ENCODE measurements at places on chromosomes 3 and 15.

GRCh38 chr3:176378789-176379188 is 818.5 kb downstream of the TBL1XR1 start:
- no peak for DNase-seq

GRCh38 chr15:82003916-82004315 is 41.9 kb downstream of the MEX3B start:
- no peak for DNase-seq

DNA sequence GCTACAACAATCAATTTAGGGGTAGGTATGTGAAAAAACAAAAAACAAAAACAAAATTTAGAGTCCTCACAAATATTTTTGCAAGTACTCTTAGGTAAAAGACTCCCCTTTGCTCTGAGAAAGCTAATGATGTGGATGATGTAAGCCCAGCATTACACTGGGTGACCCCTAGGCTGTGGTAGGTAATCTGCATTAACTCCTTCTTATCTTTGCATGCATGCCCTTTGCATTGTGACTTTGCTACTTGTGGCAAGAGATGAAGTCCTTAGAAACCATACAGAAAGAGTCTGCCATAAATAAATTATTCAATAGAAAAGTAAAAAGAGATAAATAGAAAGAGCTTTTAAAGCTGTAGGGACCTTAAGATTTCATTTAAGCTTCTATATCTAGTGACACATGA is 159.7 kb upstream of the MBNL1 start:
- no peak for DNase-seq

DNA sequence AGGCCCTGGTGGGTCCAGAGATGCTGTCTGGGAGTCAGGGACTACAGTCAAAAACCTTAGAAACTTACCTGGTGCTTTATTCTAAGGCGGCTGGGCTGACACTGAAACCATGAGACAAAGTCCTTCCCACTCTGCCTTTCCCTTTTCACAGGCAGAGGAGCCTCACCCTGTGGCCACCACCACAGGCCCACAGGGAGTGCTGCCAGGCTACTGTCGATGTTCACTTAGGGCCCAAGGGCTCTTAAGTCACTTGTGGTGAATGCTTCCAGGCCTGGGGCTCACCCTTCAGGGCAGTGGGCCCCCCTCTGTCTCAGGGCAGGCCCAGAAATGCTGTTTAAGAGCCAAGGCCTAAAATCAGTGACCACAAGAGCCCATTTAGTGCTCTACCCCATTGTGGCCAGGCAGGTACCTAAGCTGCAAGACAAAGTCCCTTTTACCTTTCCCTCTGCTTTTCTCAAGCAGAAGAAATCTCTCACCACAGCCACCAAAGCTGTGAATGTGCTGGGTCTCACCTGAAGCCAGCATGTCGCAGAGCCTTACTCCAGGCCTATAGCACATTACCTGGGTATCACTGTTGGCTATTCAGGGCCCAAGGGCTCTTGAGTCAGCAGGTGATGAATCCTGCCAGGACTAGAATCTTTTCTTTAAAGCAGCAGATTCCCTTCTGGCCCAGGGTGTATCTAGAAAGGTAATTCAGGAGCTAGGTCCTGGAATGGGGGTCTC is 39.5 kb upstream of the GOLGA6B start:
- peak; percentile 12 for DNase-seq

- DNase-seq, result no peak
Observed at GRCh38 chr3:145628211-145628610, 532.8 kb downstream of the PLOD2 start.

- no peak for DNase-seq
Observed at GRCh38 chr3:71195492-71195891, 388.0 kb downstream of the FOXP1 start.

DNA sequence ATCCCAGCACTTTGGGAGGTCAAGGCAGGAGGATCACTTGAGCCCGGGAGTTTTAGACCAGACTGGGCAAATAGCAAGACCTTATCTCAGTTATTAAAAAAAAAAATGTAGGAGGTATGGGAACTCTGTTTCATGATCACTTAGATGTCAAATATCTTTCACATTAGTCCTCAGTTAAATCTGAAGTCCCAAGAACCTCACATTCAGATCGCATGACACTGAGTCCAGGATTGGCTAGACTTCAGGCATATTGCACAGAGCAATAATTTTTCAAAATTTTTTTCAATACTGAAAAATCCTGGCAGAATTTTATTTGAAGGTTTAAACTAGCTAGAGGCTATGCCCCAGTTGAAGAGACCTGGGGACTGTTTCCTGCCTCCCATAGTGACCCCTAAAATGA is 56.3 kb upstream of the ZNF148 start:
- DNase-seq, result no peak

DNA sequence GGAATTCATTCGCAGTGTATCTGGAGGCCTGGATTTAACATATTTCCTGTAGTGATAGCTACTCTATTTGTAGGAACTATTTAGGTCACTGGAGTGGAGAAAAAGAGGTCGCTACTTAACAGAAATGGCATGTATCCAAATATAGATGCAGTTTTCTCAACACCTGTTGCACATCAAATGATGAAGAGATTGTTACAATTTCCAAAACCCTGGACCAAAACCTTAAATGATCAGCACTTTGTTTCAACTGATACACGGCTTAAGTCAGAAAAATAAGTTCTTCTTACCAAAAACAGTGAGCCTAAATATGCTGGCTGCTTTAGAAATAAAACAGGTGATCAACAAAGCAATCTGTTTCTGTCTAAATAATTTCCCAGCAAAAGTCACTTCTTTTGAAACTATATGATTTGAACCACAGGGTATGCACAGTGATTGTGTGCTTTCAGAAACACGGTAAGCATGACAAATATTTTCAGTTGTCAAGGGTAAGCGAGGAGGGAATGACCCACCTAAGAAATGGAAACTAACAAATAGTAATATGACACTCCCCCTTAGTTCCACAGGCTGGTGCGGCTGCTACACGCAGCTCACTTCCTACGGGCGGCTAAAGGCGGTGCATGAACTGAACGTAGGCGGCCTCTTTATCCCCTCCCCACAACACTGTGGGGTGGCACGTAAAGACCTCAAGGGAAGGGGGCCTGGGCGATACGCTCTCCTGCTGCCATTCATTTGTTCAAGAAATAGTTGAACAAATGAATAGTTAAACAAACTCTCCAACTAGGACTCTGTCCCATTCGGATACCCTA is 1.1 kb downstream of the EHD4 start:
- DNase-seq, result peak; percentile 52

DNA sequence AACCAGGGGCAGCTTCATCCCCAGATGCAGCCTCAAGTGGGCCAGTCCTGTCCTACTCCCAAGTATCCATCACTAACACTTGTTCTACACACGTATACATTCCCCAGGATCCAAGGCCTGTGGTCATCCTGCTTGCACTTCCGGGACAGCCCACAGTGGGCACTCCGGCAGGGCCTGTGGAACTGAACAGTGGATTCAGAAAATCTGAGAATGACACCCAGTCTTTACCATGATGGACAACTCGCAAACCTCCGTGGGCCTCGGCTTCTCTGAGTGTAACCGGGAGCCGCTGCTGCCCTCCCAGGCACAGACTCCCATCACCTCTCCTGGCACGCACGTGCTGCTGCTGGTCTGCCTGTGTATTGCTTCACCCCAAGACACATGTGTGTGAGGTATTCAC is 59.6 kb downstream of the ATP10A start:
- DNase-seq, result no peak
